NB4 (cell line): ENCODE measurements at places on chromosomes 7 and 10.

DNA sequence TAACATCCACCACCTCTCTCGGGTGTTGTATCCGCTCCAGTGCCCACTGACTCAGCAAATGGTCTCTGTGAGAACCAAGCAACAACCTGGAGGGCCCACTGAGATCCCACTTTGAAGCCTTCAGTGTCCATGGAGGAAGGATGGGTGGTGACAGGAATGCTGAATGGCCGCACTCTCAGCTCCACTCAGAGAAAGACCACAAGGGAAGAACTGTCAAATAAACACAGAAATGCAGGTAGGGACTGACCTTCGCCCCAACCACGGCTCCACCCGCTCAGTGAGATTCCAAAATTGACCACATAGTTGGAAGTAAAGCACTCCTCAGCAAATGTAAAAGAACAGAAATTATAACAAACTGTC, 65.8 kb downstream of the VIPR2 start:
- no peak for DNase-seq

DNA sequence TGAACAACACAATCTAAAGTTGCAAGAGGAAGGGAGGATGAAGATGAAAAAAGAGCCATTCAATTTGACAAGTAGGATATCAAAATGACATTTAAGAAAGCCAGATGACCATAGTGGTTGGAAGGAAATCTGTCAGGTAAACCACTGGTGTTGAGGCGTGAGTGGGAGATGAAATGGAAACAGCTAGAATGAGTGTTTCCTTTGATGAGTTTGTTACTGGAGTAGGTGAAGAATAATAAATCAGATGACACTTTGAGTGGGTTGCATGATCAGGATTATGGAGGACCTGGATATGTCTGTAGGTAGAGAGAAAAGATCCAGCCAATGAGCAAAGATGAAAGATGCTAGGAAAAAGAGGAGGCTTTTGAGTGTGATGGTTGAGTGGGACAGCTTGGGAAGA, 33.1 kb downstream of the AKR1B1 start:
- DNase-seq: no peak

GRCh38 chr7:3289996-3290395, 11.1 kb upstream of the SDK1 start:
- DNase-seq: no peak

GRCh38 chr10:20714979-20715378, 182.1 kb downstream of the NEBL start:
- no peak for DNase-seq

- DNase-seq: no peak
These were observed 184.9 kb downstream of the ADARB2 start for GRCh38 chr10:1552406-1552805.

GRCh38 chr7:4307316-4308204, 374.5 kb upstream of the FOXK1 start:
- DNase-seq: no peak
